ENCODE measurements at places on chromosomes 12 and 14.

DNA sequence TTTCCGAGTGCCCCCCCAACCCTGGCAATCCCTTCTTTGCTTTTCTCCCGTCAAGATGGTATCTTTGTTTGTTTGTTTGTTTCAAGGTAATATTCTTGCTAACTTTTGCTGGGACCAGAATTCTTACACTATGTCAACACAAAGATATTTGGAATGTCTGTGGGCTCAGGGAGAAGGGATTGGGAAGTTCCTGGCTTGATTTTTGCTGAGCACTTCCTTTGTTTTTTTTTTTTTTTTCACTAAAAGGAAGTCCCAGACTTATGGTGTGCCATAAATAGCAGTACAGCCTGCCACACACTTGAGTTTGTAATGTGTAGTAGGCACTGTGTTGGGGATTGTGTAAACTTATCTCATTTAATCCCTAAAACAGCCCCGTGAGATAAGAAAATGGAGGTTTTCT is 11.2 kb upstream of the RNU6-7 start:
- DNase-seq, result no peak

DNA sequence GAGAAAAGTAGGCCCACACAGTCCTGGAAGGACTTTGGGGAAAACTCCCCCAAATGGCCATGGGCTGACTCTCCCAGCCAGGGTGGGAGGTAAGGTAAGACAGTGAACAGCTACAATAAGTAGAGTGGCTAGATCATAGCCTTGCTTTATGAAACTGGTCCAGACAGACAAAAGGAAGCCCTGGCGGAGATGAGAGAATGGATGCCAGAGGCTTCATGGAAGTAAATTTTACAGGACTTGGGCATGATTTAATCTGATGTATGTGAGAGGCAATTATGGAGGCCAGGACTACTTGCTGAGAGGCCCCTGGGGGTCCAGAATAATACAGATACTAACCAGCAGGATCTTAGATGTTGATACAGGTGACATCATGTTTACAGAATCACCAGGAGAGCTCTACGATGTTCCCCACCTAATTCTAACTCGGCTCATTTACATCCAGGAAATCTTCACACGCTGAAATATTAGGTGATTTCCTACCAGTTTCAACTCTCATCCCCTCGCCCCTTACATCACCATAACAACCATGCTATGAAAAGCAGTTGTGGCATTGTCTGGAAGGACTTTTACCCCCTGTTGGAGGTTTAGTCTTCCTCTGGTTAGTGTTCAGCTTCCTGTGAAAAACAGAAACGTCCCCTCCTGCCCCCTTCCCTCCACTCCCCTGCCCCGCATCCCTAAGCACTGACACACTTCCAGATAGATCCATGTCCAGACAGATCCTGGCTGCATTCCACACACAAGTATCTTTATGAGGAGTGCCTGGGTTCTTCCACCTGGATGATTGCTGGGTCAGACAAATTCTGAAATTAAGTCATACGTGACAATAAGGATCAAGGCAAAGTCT is 39.5 kb upstream of the NT5DC3 start:
- DNase-seq, result peak; percentile 25

DNA sequence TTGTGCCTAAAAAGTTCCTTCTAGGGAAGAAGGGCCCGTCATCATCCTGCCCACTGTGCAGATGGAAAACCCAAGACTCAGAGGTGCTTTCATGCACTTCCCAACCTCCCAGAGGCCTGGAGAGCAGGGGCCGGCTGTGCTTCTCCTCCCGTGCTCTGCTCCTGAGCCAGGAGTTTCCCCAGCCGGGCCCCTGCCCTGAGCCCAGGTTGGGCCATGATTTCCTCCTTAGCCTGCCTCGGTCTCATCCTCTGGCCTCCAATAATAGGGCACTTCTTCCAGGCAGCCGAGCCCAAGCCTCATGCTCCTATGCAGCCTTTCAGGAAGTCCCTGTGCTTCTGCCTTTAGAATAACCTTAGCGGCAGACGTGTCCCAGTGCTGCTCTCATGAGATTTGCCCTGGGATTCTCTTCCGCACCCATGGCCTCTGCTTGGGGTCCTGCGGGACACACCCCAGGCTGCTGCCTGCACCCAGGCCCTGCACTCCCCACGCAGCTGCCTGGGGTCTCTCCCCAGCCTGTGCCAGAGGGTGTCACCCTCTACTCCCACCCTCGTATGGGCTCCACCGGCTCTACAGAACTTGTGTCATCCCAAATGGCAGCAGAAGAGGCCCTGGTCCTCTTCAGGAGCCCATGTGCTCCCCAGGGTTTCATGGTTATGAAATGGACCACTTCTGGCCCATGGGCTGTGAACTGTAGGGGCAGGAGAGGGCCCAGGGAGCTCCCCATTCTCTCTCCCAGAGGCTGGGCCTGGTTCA is 359.3 kb downstream of the ADGRD1 start:
- DNase-seq, result no peak

DNA sequence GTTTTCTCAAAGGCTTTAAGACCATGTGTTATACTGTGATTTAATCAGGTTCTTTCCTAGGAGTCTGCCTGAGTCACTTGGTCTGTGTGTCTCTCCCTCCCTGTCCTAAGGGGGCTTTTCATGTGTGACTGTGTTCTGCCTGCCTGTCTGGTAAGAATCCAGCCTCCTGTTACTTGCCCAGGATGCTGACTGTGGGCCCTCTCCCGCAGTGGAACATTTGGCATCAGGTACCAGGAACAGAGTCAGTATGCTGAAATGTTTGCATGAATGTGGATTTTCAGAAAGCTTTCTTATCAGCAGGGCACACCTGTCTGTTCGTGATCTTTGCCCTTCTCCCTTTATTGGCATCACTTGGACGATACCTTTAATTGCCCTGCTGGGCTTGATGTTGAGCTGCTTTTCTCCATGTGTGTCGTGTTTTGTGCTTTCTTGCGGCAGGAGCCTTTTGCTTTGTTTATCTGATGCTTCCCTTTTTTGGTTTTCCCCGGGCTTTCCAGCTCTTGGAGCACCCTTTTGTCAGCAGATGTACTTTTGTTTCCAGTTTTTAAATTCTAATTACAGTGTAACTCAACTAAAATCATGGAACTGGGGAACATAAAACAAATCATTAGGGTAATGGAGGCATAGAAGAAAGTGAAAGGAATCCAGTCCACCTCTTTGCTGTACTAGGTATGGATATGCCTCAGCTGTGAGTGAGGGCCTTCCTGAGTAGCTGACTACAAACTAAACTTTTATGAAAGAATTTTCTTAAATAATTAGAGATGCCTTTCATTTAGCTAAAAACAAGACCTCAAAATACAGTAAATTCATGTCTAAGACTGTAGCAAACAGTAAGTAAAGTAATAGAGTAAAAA is 72.5 kb downstream of the TRAF3 start:
- no peak for DNase-seq

DNA sequence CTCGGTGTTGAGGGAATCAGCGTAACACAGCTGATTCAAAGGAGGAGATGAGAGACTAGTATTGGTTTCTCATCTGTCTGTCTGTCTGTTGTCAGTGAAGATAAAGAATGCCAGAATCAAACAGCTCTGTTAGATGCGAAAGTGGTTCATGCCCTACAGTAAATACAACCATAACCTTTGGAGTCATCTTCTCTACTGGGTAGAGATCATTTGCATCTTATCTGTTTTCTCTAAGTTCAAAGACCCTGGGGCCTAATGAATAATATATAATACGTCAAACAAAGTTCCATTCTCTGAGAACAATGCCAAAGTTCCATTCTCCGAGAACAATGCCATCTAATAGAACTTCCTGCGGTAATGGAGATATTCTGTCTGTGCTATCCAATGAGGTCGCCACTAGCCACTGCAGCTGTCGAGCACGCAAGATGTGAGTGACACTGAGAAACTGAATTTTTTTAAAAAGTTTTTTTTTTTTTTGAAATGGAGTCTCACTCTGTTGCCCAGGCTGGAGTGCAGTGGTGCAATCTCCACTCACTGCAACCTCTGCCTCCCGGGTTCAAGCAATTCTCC is 6.6 kb downstream of the IL31 start:
- no peak for DNase-seq

DNA sequence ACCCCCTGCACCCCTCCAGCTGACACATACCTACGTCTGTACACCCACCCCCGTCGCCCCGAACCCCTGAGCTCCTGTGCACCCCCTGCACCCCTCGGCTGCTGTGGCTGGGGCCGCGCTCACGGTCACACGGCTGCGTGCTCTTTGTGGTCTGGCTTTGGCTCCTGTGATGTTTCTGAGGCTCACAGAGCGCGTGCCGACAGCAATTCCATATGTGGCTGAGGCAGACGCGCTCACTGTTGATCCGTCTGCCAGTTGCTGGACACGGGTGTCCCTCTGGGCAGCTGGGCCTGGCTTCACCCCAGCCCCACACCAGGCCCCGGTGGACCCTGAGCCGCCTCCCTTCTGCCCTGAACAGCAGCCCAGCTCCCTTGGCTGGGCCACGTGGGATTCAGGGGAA is 46.5 kb downstream of the LRCOL1 start:
- DNase-seq, result no peak

- peak; percentile 16 for DNase-seq
These were observed 748 bp downstream of the MAPKAPK5 start for GRCh38 chr12:111842556-111843396.

GRCh38 chr14:75578786-75579337 is 442 bp downstream of the FLVCR2 start:
- no peak for DNase-seq

DNA sequence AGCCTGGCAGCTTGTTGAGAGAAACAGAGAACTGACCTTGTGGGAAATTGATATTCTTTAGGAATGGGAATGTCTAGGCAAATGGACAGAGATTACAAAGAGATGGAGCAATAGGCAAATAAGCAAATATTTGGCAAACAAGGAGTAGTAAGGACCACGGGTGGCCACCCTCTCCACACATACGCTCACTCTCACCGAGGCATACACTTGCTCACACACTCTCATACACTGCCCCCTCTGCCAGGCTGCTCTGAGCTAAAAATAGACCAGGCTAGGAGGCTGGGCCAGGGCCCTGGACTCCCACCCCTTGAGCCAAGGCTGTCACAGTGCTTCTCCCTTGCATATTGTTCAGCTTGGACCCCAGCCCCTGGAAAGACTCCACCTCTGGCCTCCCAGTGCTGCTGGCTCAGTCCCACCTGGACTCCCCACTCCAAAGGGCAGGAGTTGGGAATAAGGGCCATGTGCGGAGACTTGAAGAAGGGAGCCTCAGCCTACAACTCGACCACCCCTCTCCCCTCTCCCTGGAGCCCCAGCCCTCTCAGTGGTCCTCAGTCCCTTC is 1.1 kb downstream of the PPP1R1A start:
- DNase-seq, result no peak

DNA sequence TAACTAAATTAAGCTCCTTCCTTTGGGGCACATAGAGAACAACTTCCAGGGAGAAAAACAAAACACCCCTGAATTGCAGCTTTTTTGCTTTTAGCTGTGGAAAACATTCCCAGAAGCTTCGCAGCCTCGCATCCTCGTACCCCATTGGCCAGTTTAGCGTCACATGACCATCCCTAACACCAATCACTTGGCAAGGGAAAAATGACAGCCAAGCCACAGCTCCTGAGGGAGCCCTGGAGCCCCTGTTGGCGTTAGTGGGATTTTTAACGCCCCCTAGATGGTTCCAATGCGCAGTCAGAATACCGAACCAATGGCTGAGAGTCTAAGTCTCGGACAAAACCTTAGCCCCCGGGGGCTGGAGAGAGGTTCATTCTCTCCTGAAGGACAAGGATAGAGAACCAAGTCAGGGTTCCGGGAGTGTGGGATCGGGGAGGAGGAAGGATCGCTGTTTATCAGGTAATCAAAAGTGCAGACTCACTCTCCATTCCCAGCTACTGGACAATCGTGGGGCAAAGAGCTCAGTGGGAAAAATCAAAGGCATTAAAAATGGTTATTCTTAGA is 135.6 kb upstream of the HIF1A start:
- DNase-seq, result no peak

- DNase-seq, result no peak
These were observed 153.3 kb downstream of the PRKCH start for GRCh38 chr14:61474701-61475100.

DNA sequence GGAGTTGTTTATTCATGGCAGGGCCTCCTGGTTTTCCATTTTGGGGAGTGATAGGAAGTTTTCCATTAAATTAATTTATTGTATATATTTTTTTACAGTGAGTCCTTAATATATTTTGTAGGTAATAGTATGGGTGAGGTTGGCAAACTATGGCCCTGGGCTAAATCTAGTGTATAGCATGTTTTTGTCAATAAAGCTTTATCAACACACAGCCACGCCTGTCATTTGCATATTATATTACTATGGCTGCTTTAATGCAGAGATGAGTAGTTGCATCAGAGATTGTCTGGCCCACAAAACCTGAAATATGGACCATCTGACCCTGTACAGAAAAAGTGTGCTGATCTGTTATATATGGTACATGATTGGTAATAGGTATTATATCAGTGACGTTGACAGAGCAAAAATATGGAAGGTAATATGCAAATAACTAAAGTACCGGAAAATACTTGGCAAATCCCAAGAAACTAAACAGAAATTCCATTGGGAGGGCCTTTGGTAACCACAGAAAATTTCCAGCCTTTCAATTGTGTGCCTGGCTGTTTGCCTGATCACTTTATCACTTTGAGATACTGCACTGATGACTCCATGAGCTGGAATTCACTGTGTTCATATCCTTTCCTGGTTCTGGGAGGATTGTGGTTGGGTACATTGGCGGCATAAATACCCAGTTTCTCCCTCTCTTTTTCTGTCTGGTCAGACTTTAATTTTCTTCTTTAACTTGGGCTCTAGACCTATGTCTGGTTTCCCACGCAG is 61.7 kb upstream of the RFLNA start:
- DNase-seq, result no peak

DNA sequence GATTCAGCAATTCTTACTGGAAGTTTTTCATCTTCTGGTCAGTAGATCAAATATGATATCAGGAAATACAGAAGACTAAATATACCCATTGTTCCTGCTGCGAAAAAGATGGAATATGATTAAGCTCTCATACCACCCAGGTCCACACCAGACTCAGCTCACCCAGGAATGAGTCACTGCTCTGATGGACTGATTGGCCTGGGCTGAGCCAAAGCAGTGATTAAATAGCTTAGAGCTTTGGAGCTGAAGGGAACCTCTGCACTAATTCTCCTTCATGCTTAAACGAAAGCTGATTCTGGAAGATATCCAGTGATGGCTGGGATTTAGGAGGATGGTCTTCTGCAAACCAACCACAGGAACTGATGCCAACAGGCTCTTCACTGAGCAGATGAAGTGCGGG is 62.0 kb upstream of the SYT1 start:
- no peak for DNase-seq

DNA sequence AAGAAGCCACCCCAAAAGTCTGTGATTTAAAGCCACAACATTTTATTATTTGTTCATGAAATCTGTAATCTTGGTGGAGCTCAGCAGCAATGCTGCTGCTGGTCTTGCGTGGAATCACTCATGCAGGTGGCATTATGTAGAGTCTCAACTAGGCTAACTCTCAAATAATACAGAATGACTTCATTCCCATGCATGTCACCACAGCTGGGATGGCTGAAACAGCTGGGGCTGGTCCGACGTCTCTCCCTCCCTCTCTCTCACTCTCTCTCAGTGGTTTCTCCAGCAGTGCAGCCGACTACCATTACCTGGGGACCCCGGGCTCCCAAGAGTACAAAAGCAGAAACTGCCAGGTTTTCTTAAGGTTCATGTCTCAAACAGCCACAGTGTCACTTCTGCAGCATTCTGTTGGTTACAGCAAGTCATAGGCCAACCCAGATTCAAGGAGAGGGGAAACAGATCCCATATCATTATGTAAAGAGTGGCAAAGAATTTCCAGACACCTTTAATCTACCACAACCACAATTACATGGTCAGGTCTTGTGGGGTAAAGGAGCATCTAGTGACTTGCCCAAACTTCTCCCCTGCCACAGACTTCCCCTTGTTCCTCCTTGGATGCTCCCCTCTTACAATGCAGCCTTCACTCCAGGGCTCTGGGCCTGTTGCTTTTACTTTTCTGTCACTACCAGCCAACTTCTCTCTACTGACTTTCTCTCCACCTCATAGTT is 192.0 kb upstream of the HMGA2 start:
- DNase-seq, result no peak

GRCh38 chr12:3204730-3205531 is 127.8 kb downstream of the TSPAN9 start:
- DNase-seq, result no peak

Data from CD4-positive, alpha-beta T cell treated with Interleukin-2 at 100 ng/mL for 4 hours (primary cell).